T-helper 17 cell (primary cell): ENCODE measurements at places on chromosomes 16 and 17. TPM values are rescaled to one million over a fixed set of nuclear protein-coding genes. Genes with fewer than 3 reads are reported as not detected.
A peak's percentile ranks its signal among the peaks of the same experiment; 100 is the strongest.

DNA sequence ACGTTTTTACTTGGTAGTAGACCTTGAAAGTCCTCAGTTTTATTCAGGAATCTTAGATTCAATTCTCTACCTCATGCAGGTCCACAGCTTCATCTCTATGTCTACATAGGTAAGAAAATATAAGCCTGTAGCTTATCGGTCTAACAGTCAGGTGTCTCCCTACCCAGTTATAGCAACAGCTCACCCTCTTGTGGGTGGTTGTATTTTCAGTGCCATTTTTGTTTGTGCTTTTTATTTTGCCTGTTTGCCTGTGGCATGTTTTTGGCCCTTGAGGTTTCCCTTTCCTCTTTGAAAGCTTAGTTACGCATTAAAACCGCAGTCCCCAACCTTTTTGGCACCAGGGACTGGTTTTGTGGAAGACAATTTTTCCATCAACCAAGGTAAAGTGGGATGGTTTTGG is 23.6 kb upstream of the WIPI1 start:
- H3K4me1 ChIP-seq: no peaks in the 10 kb centered on the region
- H3K36me3 ChIP-seq: no peaks in the 10 kb centered on the region
- no peak overlapping the region for H3K4me3 ChIP-seq
- no peak for DNase-seq
- no peak overlapping the region for H3K27ac ChIP-seq

CASKIN1 gene
- total RNA-seq: 0.05 TPM

DNA sequence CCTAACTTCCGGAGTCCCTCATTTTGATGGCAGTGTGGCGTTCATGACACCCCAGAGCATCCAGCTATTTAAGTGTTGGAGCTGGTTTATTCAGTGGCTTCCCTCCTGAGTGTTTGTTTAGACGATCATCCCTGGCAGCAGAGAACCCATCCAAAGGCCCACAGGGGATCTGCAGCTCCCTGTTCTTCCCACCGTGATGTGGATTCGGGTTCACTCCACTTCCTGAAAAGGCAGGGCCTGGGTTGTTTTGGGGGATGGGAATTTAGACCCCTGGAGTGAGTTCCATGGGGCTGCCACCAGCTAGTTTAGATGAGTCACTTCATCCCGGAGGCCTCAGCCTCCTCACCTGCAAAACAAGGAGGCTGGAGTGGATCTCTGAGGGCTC is 2.3 kb downstream of the KSR1 start:
- H3K4me1 ChIP-seq: peaks cover 38% of the 10 kb centered on the region
- H3K36me3 ChIP-seq: no peaks in the 10 kb centered on the region
- no peak for DNase-seq
- no peak overlapping the region for H3K27ac ChIP-seq
- no peaks in the 10 kb centered on the region for H3K27me3 ChIP-seq

HOXB13 gene
- not detected for total RNA-seq

TK1 gene
- total RNA-seq: 0.42 TPM

DNA sequence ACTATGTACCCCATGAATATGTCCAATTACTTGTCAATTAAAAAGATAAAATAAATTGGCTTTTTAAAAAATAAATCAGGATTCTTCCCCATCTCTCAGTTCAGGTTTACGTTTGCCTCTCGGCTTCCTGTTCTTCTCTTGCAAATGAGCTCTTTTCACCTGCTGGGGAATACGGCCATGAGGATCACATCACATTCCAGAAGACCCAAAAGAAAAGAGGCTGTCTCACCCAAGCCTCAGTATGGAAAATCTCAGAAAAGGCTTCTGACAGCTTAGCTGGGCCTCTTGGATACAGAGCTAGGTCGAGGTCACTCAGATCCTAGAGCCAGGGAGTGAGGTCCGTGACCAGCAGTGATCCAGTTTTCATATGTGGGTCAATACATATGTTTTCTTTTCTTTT is 171.2 kb upstream of the SDK2 start:
- no peaks in the 10 kb centered on the region for H3K4me1 ChIP-seq
- DNase-seq: no peak
- no peaks in the 10 kb centered on the region for H3K27me3 ChIP-seq
- H3K36me3 ChIP-seq: no peaks in the 10 kb centered on the region
- H3K4me3 ChIP-seq: no peak overlapping the region

DNA sequence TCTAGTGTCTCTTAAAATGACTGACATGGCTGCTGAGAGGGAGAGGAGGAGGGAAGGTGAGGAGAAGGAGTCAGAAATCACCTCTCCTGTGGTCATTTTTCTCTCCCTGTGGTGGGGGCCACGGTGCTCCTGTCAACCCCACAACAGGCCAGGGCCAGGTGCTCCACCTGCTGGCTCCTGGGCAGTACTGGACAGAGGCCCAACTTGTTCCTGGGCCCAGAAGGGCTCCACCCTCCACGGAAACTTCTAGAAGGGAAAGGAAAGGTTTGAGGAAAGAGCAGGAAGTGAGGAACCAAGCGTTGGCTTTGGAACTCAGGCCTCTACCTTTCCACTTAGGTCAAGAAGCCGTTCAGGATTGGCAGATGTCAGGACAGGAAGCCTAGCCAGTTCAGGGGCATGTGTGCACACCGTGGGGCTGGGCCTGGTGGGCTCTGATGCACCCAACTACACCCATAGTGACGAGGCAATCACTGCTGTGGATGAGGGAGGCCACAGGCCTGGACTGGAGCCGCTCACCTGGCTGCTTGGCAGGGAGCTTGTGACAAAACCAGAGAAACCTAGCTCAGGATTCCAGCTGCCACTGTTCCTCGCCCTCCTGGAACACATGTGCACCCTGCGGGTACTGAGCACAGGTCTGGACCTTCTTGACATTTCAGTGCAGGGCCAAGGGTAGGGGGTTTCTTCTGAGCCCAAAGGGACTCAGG is 36.1 kb downstream of the WNT3 start:
- peaks cover 37% of the 10 kb centered on the region for H3K27me3 ChIP-seq
- no peak overlapping the region for H3K27ac ChIP-seq
- no peak overlapping the region for H3K4me3 ChIP-seq
- DNase-seq: no peak
- peaks cover 3% of the 10 kb centered on the region for H3K4me1 ChIP-seq

SEPTIN12 gene
- not detected for total RNA-seq

- DNase-seq: no peak
- peaks cover 5% of the 10 kb centered on the region for H3K27me3 ChIP-seq
- peak overlapping the region; percentile 91 for H3K27ac ChIP-seq
- H3K4me3 ChIP-seq: peak overlapping the region; percentile 86
- H3K4me1 ChIP-seq: peaks cover 30% of the 10 kb centered on the region
Observed at GRCh38 chr17:42535155-42536047, 640 bp upstream of the NAGLU start.

TPSD1 gene
- not detected for total RNA-seq

GRCh38 chr16:66370786-66371684 is 4.5 kb downstream of the CDH5 start:
- peaks cover 9% of the 10 kb centered on the region for H3K27me3 ChIP-seq
- H3K4me1 ChIP-seq: peaks cover 10% of the 10 kb centered on the region
- no peaks in the 10 kb centered on the region for H3K36me3 ChIP-seq
- H3K4me3 ChIP-seq: no peak overlapping the region
- H3K27ac ChIP-seq: no peak overlapping the region
- DNase-seq: no peak
